SK-N-SH (cell line): ENCODE measurements at places on chromosomes 4 and X.
A peak's percentile ranks its signal among the peaks of the same experiment; 100 is the strongest.

DNA sequence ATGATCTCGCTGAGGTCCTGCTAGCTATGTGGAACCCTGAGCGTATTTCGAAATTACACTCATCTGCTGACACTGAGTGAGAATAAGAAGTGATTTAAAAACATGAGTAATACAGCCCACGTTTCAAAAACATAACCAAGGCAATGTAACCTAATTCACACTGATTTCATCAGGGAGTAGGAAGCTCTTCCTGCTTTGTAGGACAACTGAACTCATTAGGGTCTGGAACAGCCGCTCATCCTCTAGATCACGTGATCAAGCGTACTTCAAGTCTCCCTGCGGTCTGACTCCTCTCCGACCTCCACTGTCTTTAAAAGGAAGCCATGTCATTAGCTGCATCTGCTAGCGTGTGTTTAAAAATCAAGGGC lies 138.0 kb downstream of the NSUN7 start:
- DNase-seq, result no peak

- no peak for DNase-seq
Measured at GRCh38 chrX:378443-378842, 8.3 kb downstream of the PPP2R3B start.

GRCh38 chr4:170090352-170091052 lies 746 bp upstream of the AADAT start:
- peak; percentile 16 for DNase-seq

GRCh38 chr4:88609387-88609786 lies 17.1 kb downstream of the HERC3 start:
- no peak for DNase-seq

DNA sequence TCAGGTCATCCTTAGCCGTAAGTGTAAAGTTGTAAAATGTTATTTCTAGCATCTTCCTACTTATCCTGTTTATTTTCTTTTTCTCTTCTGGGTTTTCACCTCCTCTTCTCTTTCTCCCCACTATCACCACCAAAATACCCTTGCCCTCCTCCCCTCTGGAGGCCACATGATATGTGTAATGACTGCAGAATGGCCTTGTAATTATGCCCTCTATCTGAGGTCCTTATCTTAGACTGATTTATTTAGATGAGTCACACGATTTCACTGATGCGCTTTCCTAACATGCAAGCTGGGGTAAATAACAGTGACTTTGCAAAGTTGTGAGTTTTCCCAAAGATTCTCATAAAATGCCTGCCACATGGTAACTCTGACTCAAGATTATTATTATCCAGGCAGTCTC lies 231.8 kb upstream of the GPRIN3 start:
- DNase-seq, result no peak

- no peak for DNase-seq
Measured at GRCh38 chr4:182825786-182826185, 91.4 kb downstream of the DCTD start.

DNA sequence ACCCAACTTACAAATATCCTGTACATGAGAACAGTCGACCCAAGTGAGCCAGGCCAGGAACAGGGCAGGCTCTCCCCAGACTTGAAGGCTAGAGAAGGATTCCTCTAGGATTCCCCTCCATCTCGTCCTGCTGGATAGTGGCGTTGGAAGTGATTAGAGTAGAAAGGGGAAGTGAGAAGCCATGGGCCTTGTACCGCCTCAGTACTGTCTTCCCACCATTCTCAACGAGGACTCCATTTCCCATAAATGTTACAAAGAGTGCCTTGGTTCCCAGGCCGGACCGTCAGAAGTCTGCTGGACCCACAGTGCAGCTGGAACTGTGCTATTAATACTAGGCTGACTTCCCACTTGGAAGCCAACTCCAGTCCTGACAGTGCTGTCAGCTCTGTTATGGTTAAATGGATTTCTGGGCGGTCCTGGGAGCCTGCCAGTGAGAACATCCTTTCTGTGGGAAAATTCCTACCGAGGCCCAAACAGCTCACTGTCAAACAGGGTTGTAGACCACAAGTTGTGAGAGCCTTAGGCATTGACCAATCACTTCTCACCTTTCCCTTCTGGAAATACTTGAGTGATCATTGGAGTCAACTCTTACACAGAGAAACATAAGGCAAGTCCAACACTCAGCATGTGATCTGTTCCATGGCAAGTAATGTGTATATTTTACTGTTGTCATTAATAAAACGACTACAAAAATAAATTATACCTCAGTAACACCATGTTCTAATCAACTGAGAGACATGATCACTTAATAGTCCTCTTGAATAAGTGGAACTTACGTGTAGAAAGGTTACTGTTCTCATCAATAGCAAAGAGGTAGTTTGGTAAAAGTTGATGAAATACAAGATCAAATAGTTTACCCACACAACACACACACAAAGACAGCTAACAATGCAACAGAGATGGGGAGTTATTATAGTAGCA lies 58.4 kb downstream of the AMELX start:
- DNase-seq, result no peak
